ENCODE measurements at places on chromosomes 16 and 17. TPM values are rescaled to one million over a fixed set of nuclear protein-coding genes. Genes with fewer than 3 reads are reported as not detected.

The RMI2 gene
- 11.1 TPM for total RNA-seq

- DNase-seq: peak; percentile 25
Measured at GRCh38 chr16:4090351-4090851, 25.8 kb downstream of the ADCY9 start.

The LGALS3BP gene
- total RNA-seq: 0.76 TPM

- DNase-seq: no peak
Measured at GRCh38 chr17:31289790-31290189, 7.2 kb downstream of the OMG start.

DNA sequence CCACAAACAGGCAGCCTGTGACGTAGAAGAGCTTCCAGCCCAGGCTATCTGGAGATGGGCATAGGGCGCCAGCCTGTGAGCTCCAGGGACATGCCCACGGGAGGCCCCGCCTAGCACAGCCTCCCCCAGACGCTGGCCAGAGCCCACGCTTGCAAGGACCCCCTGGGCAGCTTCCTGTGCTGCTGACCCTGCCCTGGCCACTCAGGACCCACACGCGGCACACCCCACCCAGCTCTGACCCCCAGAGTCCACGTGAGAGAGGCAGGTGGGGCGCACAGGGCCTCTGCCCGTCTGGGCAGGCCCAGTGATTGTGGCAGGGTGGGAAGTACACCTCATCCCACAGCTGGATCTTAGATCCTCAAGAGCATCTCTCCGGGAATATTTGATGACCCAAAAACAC is 3.9 kb downstream of the CYBC1 start:
- DNase-seq: no peak

DNA sequence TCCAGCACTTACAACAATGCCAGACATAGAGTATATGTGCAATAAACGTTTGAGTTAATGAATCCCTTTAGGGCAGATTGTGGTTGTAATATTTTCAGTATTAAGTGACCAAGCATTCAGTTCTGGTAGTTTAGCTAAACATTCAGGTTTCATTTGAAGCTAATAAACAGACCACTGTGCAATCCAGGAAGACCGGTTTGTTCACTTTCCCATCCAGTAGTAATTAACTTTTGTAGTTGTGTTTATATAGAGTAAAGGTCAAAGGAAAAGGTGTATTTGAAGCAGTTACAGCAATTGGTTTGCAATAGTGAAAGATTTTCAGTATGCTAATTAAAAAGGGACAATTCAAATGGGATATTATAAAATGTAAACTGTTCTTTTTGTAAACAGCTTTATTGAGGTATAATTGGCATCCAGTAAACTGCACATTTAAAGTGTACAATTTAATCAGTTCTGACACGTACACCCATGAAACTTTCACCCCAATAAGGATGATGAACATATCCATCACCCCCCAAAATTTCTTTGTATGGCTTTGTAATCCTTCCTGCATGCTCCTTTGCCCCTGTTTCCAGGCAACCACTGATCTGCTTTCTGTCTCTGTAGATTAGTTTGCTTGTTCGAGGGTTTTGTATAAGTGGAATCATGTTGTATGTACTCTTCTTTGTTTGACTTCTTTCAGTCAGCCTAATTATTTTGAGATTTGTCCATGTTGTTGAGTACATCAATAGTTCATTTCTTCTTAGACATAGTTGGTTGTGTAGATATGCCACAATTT is 26.3 kb downstream of the MRTFB start:
- no peak for DNase-seq

DNA sequence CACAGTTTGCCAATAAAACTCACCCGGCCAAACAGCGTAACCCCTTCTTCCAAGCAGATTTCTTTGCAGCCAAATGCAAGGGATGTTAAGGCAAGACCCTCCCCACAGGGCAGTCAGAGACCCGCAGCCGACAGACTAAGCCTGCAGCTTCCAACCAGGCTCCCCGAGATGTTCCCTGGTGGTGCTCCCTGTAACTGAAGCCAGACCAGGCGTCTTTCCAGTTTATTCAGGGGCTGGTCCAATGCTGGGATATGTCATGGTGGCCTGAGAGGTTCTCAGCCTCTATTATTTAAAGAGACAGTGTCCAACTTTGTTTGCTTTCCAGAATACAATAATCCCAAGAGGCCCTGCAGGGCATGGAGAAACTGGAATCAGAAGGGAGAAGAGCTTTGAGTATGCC is at the start of gene PMP22:
TSS of gene PMP22 (minus strand) at position 196 of the 400 bp plus-strand sequence. CDS start 4,599 bp downstream, outside the sequence.
- DNase-seq: no peak

DNA sequence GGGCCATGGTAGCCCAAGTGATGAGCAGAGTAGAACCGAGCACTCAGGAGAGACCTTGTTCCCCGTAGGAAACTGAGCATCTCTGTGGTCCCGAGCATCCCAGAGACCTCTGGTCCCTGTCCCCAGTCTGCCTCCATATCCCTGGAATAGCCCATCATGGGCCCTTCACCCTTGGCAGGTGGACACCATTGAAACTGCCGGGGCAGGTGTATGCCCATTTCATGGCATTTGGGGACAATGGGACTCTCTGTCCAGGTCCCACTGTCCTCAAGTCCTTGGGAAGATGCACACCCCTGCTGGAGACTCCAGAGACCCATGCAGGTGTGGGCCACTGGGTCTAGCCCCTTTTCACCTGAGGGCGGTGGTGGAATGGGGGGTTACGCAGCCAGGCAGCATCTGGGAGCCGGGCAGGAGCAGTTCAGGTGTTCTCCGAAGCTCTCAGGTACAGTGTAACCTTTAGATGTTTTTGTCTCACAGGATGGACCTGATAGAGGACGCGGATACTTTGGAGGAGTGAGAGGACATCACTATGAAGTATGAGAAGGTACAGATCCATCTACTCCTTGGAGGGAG is 75.9 kb downstream of the GOSR1 start:
- DNase-seq: no peak

The CTF1 gene
- total RNA-seq: 1.5 TPM

DNA sequence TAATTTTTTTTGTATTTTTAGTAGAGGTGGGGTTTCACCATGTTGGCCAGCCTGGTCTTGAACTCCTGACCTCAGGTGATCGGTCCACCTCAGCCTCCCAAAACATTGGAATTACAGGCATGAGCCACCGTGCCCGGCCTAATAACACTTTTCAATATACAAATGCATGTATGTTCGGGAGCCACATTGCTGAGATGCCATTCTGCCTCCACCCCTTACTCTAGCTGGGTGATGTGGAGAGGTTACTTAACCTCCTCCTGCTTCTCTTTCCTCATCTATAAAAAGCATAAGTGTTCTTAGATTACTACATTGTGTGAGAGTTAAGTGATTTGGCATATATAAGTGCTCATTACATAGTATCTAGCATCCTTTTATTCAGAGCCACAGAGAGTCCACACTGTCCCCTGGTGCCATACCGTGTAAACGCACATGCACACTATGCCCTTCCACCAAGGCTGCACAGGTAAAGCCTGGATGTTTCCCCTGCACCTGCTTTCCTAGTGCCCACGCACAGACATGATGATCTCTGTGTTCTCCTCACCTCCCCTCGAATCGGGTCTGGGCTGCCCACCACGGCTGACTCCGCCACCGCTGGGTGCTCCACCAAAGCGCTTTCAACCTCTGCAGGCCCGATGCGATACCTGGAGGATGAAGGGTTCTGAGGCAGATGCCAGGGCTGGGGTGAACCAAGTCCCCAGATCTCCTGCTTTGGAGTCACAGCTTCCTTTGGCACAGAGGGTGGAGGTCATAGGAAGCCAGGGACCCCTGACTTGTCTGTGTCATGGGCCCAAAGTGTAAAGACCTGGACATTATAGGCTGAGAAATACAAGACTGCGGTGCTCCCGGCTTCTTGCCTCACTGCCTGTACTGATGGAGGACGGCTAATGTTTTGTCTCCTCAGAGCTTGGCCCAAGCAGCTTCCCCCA is 49.0 kb upstream of the ACSM2B start:
- no peak for DNase-seq

DNA sequence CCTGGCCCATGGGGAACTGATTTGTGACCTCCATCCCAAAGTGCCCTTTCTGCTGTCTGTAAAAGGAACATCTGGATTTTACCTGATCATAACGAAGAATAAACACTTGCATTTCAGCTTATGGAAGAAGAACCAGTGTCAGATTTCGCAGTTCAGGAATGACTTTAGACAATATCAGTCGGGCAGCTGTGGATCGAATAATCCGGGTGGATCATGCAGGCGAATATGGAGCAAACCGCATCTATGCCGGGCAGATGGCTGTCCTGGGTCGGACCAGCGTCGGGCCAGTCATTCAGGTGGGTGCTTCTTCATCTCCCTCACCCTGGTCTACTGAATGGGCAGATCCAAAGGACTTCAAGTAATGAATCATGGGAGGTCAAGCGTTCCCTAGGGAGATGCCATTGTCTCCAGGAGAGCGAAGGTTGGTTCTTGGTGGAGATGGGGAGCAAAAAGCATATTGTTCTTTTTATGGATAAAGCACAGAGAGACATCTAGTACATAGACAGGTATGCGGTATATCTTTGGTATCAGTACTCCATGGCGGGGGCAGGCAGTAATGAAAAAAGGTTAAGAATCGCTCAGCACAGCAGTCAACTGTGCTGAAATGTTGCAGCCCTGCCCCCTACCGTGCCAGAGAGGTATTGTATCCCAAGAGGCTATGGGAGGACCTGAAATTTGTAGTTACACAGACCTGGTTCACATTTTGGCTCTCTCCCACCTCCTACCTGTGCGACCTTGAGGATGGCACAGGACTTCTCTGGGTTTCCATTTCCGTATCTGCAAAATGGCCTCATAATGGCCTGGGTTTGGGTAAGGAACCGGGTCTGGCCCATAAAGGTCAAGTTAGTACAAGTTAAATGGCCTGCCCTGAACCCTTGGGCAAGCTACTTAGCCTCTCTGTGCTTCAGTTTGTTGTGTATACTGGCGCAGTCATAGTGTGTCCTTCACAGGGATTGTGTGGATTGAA is 4.7 kb downstream of the COQ7 start:
- peak; percentile 70 for DNase-seq

GRCh38 chr16:57985204-57986181 is 14.6 kb upstream of the CNGB1 start:
- peak; percentile 14 for DNase-seq

DNA sequence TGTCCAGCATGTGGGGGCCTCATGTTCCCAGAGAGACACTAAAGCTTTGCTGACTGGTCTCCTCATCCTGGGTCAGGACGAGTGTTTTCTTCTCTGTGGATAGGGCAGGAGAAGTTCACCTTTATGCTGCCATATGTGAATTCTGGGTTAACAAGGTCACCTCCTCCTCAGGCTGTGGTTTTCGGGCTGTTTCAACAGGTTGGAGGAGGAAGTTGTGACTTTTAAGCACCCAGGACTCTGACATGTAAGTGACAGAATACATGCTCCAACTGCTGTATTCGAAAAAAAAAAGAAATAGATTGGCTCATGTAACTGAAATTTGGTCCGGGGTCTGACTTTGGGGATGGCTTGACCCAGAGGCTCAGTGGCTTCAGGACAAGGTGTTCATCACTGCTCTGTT is 54.2 kb downstream of the SNX20 start:
- DNase-seq: no peak

The KCNH4 gene
- 0.11 TPM for total RNA-seq

DNA sequence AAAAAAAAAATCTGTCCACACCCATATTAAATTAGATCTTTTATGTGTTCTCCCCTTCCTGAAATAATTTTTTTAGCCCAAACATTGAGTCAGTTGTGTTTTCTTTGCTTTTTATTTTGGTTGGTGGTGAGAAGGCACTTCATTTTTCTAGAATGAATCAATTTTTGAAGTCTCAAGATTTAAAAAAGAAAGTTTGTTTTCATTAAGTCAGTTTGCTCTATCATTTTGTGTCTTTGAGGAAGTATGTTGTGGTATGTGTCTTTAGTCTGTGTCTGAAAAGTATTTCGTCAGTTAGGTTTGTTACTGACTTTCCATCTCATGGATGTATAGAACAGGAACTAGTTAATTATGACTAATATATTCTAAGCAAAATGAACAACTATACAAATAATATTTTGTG is 3.8 kb downstream of the IGF2BP1 start:
- peak; percentile 56 for DNase-seq

The SLC26A11 gene
- 25.2 TPM for total RNA-seq

GRCh38 chr16:30002614-30003346 is 6.7 kb downstream of the INO80E start:
- DNase-seq: no peak

DNA sequence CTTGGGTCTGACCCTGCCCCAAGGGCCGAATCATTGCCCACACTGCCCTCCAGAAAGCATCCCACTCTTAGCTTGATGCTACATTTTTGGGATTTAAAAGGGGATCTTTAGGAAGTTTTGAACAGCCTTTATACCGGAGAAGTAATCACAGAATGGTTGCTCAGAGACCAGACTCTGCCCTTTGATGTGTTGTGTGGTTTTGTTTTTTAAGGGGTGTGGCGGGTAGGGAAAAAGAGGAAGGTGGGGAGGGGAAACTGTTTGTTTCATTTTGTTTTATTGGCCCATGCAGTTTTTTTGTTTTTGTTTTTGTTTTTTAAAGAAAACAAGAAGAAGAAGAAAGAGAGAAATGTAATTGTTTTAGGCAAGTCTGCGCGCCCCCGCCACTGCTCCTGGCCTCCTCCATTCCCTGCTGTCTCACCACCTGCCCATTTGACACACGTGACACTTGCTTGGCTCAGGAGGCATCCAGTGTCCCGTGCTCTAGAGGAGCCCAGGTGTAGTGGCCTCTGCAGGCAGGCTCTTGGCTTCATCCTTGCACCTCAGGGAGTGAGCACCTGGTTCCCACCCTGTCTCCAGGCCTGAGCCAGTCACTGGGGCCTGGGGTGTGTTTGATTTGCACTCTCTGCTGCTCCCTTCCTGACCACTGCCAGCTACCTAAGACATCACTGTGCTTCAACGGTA is 35.7 kb downstream of the GNAO1 start:
- no peak for DNase-seq

GRCh38 chr17:82399041-82399441 is 19.1 kb upstream of the HEXD start:
- DNase-seq: peak; percentile 24

The ENGASE gene
- total RNA-seq: 27.2 TPM
